ENCODE measurements at places on chromosomes 5 and 9.

DNA sequence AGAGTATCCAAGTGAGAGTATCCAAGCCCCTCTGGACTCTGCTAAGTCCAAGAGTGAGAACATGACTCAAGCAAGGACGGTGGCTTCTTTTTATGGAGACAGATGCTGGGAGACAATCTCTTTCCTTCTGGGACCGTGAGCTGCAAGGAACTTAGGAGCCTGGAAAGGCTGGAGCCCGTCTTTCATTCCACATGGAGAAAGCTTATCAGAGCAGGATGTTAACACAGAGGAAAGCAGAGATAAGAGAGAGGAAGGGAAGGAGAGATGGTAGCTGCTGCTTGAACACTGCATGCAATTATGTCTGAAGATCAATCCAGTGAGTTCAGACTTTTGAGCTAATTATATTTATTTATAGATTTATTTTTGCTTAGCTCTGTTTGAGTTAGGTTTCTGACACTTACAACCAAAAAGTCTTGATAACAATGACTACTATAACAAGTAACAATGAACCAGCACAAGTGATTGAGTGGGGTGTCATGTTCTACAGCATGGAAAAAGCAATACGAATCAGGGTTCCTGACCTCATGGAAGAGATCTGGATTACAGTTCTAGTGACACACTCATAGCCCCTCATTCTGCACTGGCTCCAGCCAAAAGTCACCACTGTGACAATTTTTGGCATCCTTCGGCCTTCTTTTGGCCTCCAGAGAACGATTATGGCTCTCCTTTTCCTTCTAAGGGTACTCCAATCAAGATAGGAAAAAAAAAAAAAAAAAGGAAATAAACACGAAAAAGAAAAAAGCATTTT is 71.5 kb downstream of the PRLR start:
- DNase-seq = no peak

- DNase-seq = no peak
Measured at GRCh38 chr5:88663793-88664216, 219.2 kb downstream of the MEF2C start.

GRCh38 chr5:139746691-139747582 is 48.7 kb upstream of the PSD2 start:
- peak; percentile 81 for DNase-seq

DNA sequence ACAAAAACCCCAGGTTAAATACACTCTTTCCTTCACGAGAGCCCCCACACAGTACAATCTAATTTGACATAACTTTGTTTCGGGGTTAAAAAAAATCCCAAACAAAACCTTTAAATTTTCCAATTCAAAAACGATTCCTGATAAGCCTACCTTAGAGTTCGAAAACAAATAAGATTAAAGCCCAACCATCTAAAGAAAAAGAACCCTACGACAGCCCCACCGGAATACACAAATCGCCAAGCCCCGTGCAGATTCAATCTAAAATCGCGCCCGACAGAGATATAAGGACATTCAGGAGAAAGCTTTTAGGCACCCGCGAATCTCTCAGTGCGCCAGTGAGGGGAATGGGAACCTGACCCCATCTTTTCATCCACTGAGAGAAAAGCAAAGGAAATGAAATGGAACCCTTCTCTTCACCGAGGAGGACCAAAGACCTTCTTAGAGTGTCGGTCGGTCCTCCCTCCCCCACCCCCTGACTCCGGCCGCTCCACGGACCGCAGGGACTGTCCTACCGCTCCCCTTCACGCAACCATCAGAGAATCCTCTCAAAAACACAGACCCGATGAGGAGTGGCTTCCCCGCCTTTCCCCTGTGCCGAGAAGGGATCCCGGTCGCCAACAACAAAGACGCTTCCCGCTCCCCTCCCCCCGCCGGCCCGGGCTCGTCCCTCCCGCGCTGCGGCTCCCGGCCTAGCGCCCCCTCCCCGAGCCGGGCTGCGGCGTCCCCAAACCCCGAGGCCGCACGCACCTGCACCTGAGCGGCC is 925 bp downstream of the ABHD17B start:
- peak; percentile 71 for DNase-seq

GRCh38 chr9:96501633-96502538 is 51.9 kb downstream of the HABP4 start:
- no peak for DNase-seq
